Heart left ventricle (tissue), 16 donors: ENCODE measurements at places on chromosomes 16 and 17. TPM values are rescaled to one million over a fixed set of nuclear protein-coding genes. Genes with fewer than 3 reads are reported as not detected.

- no peak for DNase-seq
These were observed 14.2 kb downstream of the FAM83G start for GRCh38 chr17:18990331-18990730.

DNA sequence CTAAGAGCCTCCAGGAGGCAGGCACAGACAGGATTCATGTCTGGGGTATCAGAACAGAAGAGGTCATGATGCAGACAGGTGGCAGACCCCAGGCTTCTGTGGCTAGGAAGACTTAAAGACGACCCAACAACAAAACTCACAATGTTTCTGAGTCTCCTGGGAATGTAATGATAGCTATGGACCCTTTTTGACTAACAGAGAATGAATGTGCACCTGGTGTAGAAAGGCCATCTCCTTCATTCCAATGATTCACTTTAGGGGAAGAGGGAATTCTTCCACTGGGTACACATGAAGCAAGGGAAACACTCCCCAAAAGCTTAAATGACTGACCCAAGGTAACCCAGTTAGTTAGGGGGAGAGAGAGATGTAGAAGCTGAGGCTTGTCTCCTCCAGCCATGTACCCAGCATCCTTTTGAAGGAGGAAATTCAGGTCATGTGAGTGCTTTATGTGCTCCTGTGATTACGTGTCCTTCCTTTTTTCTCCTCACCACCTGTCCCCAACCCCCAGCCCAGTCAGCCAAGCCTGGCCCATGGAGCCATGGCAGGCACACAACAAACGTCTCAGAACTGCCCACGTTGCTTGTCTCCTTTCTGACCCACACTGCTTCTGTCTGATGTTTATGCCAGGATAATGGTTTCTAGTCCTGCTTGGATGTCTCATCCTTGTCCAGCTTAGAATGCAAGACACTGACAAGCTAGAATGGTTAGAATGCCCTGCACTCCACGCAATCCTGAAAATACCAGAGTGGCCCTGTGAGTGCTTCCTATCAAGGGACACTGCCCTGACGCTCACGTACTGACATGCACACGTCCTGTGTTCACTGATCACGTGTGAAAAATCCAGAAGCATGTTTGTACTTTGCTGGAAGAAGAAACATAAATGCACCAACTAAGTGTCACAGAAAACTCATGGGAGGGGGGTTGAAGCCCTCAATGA, 156.4 kb downstream of the ZFHX3 start:
- DNase-seq, result no peak

GRCh38 chr16:1450841-1451240, 6.5 kb upstream of the CCDC154 start:
- DNase-seq, result no peak

- peak; percentile 83 for DNase-seq
These were observed 222.8 kb upstream of the TNRC6C start for GRCh38 chr17:77735566-77736198.

Gene NATD1
- polyA plus RNA-seq, result 8.0 TPM

Gene GNG13
- polyA plus RNA-seq, result not detected
